ENCODE measurements at places on chromosomes 12 and 14.

DNA sequence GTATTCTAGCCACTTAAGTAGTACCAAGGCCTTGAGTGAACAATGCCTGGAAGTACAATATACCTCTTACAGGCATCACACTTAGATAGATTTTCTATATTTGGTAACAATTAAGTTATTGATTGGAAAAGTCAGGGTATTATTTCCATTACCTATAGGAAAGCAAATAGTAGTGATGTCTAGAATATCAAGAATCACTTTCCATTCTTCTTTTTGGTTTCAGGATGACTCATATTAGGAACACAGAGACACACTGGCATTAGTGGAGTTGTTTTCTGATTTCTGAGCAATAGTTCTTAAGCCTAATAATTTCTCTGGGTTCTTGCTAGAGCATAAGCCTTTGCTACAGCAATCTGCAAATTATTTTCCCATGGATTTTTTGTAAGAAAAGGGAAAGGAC lies 1640.0 kb upstream of the SEL1L start:
- DNase-seq = no peak

- no peak for DNase-seq
Measured at GRCh38 chr12:98939350-98939749, 294.3 kb downstream of the APAF1 start.

GRCh38 chr12:117071009-117071408 lies 28.2 kb downstream of the TESC start:
- DNase-seq = no peak

DNA sequence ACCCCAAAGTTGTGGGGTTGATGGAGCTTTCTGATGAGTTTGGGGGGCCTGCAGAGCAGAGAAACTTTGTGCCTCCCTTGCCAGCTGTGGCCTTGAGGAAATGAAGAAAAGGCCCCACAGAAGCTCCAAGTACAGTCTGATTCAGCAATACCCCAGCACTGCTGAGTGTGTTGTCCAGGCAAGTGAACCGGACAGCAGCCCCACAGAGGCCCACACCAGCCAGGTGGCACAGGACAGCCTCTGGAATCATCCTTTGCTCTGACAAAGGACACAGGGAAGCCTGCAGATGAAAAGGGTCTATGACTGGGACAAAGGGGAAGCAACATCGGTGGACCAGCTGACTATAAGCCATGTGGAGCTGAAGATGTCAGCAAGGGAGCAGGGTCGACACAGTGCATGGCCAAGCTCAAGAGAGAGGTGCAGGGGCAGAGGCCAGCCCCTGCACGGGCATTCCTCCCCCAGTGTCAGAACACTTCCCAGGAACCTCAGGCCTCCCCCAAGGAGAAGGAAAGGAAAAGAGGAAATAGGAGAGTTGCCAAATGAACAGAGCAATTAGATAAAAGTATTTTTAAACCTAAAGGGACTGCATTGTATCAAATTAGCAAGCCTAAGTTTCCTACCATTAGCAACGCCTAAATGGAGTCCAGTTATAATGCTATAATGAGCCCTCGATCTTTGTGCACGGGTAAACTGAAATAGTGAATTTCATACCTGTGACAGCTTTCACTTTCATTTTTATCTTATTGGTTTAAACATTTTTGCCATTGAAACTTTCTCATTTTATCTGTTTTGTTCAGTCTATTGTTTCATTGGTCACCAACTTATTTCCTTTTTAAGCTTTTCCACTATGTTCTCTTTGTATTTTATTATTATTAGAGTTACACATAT lies 46.3 kb upstream of the PTGDR start:
- DNase-seq = no peak

GRCh38 chr14:59217011-59217410 lies 28.5 kb downstream of the DAAM1 start:
- no peak for DNase-seq

DNA sequence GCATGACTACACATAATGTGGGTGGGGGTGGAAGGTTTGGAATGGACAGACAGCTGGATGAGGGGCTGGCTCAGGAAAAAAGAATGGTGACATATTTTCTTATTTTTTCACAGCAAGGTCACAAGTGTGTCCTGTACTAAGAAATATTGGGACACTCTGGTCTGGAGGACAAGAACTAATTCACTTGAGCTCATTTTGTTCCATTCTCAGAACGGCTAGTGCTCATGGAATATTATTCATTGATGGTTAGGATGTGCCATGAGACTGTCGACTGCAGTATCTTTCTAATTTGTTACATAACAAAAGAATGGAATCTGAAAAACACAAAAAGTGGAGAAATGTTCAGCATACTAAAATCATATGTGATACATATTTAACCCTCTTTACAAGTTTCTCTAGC lies 149.5 kb downstream of the BMP4 start:
- no peak for DNase-seq

DNA sequence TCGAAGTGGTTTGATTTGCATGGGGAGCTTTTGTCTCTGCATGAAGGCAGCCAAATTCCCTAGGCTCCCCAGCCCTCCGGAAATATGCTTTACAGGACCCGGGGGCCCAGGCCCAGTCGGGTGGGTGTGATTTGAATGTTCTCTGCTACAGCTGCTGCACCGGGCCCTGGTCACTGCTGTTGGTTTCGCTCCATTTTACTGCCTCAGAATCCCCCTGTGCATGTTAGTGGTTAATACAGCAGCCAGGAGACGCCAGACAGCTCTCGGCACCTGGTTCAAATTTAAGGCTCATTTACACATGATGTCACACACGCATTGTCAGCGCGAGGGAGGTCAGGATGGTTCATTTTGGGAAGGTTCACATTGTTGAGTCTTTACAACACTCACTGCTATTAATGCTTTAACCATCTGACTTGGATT lies 99.6 kb downstream of the SLC38A6 start:
- DNase-seq = no peak

DNA sequence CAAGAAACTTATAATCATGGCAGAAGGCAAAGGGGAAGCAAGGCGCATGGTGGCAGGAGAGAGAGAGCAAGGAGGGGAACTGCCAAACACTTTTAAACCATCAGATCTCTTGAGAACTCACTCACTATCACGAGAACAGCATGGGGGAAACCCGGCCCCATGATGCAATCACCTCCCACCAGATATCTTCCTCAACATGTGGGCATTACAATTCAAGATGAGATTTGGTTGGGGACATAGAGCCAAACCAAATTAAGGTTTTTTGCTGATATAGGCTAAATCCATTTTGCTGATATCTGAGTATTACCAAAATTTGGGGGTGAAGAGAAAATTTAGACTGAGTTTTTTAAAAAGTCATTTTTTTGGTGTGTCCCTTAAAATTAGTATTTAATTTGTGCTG lies 54.9 kb upstream of the TMX1 start:
- DNase-seq = no peak

DNA sequence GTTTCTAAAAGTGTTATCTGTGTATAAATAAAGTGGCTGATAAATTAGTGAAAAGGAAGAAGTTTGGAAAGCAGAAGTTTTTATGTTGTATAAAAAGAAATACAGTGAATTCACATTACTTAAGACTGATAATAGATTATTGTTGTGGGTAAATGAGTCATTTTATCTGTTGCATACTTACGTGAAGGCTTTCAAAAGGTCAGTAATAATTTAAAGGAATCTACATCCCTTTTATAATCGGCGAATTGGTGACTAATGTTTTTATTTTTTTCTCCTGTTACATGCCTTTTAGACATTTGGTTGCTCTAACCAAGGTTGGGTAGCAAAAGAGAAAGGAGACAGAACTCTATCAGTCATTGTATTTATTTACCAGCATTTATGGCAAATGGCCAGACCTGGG lies 155.9 kb downstream of the SLC41A2 start:
- no peak for DNase-seq

GRCh38 chr14:34424488-34424887 lies 37.6 kb downstream of the SPTSSA start:
- DNase-seq = no peak

- no peak for DNase-seq
Measured at GRCh38 chr14:104515811-104516780, 63.5 kb upstream of the C14orf180 start.

- DNase-seq = no peak
Measured at GRCh38 chr12:128052331-128052730, 214.6 kb upstream of the TMEM132C start.

GRCh38 chr14:49497725-49498348 lies 88.3 kb downstream of the RPS29 start:
- DNase-seq = peak; percentile 79

GRCh38 chr14:99982537-99983250 lies 82.5 kb upstream of the EVL start:
- peak; percentile 61 for DNase-seq

- no peak for DNase-seq
Measured at GRCh38 chr14:61479746-61480502, 158.5 kb downstream of the PRKCH start.

DNA sequence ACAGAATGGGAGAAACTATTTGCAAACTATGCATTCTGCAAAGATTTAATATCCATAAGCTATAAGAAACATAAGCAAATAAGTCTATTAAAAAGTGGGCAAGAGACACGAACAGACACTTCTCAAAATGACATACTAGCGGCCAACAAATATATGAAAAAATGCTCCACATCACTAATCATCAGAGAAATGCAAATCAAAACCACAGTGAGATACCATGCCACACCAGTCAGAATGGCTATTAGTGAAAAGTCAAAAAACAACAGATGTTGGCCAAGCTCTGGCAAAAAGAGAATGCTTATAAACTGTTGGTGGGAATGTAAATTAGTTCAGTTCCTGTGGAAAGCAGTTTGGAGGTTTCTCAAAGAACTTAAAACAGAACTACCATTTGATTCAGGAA lies 121.3 kb downstream of the KCNMB4 start:
- no peak for DNase-seq

GRCh38 chr12:1470051-1470450 lies 124.3 kb downstream of the FBXL14 start:
- no peak for DNase-seq

DNA sequence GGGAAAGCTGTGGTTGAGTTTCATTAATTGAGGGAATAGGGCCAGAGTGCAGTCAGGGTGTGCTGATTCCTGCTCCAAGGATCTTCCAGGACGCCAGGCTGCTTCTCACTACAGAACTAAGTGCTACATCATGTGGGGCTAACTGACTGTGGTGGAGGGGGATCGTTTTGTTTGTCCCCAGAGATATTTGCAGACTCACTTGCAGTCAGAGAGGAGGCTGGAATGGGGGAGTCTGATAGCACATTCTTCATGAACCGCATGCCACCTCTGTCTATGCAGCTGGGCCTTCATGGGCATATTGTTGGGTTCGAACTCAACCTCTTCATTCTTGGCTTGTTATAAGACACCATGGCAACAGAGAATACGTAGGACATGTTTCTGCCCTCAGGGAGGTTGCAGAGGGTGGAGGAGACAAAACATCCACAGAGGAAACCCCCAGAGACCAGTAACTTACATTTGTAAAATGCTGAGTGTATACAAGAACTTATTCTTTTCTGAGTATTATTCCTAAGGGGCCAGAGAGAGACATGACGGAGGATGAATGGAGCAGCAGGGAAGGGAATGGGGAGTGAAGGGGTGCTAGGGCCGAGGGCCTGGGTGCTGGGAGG lies 13.0 kb downstream of the KRT7 start:
- no peak for DNase-seq

DNA sequence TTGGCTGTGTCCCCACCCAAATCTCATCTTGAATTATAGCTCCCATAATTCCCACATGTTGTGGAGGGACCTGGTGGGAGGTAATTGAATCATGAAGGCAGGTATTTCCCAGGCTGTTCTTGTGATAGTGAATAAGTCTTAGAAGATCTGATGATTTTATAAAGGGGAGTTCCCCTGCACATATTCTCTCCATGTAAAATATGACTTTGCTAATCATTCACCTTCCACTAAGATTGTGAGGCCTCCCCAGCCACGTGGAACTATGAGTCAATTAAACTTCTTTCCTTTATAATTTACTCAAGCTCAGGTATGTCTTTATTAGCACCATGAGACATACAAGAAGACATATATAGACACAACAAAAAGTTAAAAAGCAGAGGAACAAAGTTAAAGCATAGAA lies 120.0 kb downstream of the CPNE8 start:
- no peak for DNase-seq

GRCh38 chr12:54016478-54016964 lies 7.7 kb downstream of the HOXC8 start:
- peak; percentile 67 for DNase-seq

GRCh38 chr14:101937926-101938767 lies 26.2 kb upstream of the DYNC1H1 start:
- DNase-seq = no peak

DNA sequence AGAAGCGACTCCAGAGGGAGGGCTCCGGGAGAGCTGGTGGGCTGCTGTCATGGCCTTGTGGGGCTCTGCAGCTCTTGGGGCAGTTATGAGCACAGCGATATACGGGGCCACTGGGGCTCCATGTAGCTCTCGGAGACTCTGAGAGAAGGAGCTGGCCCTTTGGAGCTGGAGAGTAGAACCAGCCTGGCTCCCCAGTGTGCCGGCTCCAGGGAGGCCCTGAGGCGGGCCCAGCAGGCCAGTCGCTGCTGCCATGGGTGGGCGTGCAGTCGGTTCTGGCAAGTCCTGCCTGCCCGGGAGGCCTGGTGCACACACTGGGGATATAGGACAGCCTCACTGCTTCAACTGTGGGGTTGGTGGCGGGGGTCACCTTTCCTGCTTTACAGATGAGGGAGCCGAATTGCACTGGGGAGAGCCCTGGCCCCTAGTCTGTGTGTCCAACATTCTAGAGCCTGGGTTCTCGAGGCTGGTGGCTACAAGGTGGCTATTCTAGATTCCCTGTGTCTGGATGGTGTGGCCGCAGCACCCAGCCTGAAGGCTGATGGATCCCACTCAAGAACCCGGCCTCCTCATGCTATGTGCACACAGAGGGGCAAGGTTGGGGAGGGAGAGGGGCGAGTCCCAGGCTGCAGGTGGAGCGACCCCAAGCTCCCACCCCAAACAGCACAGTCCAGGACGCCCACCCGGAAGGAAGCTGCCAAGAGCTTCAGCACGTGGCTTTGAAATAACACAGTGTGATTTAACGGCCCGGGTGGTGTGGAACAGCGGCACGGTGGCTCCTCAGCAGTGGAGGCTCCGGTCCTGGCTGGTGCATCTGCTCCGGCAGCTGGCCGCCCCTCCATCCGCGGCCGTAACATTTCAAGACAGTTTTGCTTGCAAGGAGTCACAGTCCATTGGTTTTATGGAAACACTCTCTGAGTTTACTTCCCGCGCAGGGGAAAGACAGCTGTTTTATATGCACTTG lies 188.3 kb upstream of the C14orf180 start:
- DNase-seq = peak; percentile 60

Data from NCI-H446 (cell line).